Type B pancreatic cell (in vitro differentiated cells): ENCODE measurements at places on chromosomes 16 and 17. TPM values are rescaled to one million over a fixed set of nuclear protein-coding genes. Genes with fewer than 3 reads are reported as not detected.

DNA sequence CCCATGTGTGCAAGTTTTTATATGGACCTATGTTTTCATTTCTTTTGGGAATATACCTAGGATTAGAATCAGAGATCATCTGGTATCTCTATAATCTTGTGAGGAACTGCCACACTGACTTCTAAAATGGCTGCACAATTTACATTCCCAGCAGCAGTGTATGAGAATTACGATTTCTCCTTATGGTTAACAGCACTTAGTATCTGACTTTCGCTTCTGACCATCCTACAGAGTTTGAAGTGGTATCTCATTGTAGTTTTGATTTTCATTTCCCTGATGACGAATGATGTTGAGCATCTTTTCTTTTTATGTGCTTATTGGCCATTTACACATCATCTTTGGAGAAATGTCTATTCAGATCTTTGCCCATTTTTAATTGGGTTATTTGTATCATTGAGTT is 10.0 kb downstream of the C16orf96 start:
- H3K4me1 ChIP-seq: no peaks in the 10 kb centered on the region
- no peaks in the 10 kb centered on the region for H3K27me3 ChIP-seq
- H3K27ac ChIP-seq: no peak overlapping the region
- H3K4me3 ChIP-seq: no peak overlapping the region

SLC6A4 gene
- 9.4 and 34.7 TPM in 2 replicates for total RNA-seq

GRCh38 chr17:65918916-65919315 is 273.0 kb downstream of the CEP112 start:
- H3K27ac ChIP-seq: no peak overlapping the region
- H3K36me3 ChIP-seq: no peaks in the 10 kb centered on the region
- DNase-seq: no peak
- H3K4me3 ChIP-seq: no peak overlapping the region
- H3K27me3 ChIP-seq: no peaks in the 10 kb centered on the region
- H3K4me1 ChIP-seq: peaks cover 24% of the 10 kb centered on the region

ACSF2 gene
- total RNA-seq: 57.3 and 75.0 TPM in 2 replicates

- H3K4me1 ChIP-seq: peaks cover 21% of the 10 kb centered on the region
- H3K27ac ChIP-seq: no peak overlapping the region
- no peak overlapping the region for H3K4me3 ChIP-seq
- H3K36me3 ChIP-seq: peaks cover 3% of the 10 kb centered on the region
These were observed 28.2 kb downstream of the PRKCA start for GRCh38 chr17:66330646-66331037.

SLC5A11 gene
- 0.45 and 0.63 TPM in 2 replicates for total RNA-seq

IQCK gene
- 11.8 and 23.0 TPM in 2 replicates for total RNA-seq
